Stomach (tissue), 19 donors: ENCODE measurements at places on chromosomes 12 and 14. TPM values are rescaled to one million over a fixed set of nuclear protein-coding genes. Genes with fewer than 3 reads are reported as not detected.

GRCh38 chr12:83092129-83092528 lies 405.4 kb downstream of the TMTC2 start:
- DNase-seq: no peak

PIWIL1 gene
- total RNA-seq: not detected

DNA sequence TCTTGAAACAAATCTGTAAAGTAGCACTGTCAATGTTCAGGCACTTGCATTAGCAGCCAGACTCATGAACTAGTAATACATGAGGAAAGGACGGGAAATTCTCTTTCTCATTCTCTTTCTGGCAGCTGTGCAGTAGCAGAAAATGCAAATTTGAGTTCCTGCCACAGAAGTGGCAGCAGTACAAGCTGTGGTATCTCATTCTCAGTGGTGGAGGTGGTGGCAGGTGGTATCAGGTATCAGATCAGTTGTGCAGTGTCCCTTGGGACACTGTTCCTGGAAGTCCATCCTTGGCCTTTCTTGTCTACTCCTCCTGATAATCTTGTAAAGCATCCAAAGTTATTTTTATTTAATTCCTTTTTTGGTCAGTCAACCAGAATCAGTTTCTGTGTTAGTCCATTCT lies 103.0 kb downstream of the C12orf42 start:
- no peak for DNase-seq

DNA sequence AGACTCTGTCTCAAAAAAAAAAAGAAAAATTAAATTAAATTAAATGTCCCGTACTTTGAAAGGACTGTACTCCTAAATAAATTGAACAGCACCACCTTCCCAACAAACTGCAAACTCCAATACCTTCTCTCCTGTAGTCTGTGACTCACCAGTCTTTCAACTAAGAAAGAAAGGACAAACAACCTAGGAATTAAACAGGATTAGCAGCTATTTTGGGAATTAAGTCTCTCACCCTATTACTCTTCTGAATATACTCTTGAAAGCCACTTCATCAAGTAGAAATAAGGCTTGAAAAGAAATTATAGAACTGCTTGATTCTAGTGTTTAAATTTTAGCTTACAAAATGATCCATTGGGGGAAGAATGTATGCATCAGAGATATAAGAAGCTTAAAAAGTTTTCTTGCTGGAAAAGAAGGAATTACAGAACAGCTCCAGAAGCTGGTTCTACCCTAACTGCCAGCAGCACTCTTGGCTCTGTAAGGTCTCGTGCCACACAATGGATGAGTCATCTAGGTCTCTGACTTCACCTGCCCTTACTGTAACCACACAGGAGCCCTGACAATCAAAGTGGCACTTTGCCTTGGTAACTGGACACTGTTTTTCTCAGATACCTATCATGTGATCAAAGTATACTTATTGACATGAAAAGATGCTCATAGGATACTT lies 57.0 kb upstream of the CERS5 start:
- DNase-seq: peak; percentile 80

DNA sequence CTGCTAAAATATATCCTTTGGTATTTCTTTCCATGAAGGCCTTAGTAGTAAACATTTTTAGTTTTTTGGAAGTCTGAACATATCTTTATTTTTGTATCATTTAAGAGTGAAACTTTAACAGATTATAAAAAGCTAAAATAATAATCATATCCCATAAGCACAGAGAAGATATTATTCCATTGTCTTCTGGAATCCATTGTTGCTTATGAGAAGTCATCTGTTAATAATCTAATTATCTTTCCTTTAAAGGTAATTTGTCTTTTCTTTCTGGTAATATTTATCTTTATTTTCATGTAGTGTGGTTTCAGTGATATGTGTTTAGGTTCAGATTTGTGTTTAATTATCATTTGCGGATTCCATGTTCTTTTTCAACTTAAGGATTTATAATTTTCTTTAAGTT lies 261.7 kb downstream of the MSRB3 start:
- no peak for DNase-seq

IL26 gene
- total RNA-seq: not detected
